GM04504 (cell line): ENCODE measurements at places on chromosomes 12 and 14.

- no peak for DNase-seq
These were observed 13.6 kb downstream of the DAAM1 start for GRCh38 chr14:59202031-59202430.

- no peak for DNase-seq
These were observed 10.5 kb upstream of the ZDHHC22 start for GRCh38 chr14:77151918-77152588.

GRCh38 chr14:58239244-58240195 is 5.1 kb upstream of the PSMA3 start:
- DNase-seq, result no peak

GRCh38 chr12:130280231-130280630 is 57.5 kb upstream of the PIWIL1 start:
- no peak for DNase-seq

DNA sequence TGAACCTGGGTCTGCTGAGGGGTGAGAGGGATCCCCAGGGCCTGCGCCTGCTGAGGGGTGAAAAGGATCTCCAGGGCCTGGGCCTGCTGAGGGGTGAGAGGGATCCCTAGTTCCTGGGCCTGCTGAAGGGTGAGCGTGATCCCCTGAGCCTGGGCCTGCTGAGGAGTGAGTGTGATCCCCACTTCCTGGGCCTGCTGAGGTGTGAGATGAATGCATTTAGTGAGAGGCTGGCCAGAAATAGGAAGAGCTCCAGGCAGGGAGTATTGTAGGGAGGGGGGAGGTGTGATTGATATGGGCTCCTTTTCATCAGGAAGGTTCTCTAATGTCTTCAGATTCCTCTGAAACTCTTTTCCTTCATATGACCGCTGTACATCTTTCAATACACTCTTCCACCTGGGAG is 43.0 kb downstream of the FAM186A start:
- DNase-seq, result no peak

DNA sequence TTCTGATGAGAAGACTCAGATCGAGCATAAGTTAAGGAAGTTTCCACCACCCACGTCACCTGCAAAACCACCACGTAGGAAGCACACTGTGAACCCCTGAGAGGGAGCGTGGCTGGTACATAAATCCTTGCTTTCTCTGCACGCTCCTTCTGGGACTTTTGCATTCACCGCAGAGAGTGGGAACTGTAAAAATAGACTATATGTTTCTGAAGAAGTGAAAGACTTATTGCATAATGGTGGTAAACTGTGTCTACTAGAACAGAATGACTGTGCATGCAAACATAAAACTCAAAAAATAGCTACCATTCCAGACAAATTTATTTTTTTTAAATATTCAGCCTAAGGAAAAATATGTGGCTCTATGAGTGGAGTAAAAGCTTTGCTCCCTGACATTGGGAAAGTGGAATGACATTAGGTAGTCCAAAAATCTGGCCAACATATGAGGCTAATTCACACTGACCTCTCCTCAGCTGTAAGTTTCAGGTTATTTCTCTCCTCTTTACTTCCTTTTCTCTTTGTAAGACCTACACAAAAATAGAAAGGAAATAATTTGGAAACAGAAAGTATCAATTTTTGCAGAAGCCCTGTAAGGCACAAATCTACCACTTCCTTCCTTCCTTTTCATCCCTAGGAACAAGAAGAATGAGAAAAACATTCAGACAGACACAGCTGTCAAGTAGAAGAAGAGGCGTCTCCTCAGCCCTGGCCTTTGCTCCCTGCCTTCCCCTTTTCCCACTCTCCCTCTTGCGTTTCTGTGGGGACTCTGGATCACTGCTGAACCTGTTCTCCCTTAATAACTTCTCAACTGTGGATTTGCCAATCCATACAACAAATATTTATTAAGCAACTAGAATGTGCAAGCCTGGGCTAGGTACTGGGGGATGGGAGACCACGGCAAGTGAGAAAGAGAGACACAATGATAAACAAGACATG is 264.3 kb upstream of the FOXN3 start:
- DNase-seq, result no peak

DNA sequence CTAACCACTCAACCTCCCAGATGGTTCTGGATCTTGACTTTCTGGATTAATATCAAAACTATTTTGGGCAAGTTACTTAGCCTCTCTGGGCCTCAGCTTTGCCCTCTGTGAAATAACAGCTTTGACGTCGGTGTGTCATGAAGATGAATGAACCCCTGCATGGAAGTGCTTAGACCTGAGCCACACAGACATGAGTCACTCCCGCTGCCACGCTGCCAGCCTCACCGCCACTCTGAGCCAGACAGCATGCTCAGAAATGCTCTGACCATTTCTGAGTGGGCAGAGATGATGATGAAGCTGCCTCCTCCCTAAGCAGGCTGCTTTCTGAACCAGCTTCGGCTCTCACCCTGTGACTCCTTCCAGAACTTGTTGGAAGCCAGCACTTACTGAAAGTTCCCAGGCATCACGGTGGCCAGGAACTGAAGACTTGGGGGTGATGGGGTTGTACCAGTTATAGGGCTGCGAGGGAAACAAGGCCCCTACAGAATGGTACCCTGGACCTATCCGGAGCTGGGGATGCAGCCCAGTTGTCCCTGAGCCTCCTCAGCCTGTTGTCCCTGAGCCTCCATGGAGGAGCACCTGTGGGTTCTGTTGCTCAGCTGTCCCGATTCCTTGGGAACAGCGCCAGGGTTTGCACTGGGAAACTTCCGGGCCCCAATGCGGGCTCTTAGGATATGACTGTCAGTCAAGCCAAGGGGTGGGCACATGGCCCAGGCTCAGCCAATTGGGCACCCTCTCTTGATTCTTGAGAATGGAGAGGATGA is 2.0 kb upstream of the CCDC197 start:
- peak; percentile 58 for DNase-seq

DNA sequence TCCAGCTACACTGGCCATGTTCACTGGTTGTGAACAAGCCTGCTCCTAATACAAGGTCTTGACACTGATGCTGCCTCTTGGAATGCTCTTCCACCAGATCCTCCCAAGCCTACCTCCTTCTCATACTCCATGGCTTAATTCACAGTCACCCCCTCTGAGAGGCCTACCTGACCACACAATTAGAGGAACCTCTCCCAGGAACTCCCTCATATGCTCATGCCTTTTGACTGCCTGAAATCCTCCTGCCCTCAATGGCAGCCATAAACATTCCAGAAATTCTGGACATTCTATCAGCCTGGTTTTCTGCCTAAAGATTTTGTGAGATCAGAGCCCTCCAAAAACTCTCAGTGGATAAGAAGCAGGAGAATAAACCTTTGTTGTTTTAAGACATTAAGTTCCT is 340.2 kb downstream of the C12orf75 start:
- DNase-seq, result peak; percentile 15

DNA sequence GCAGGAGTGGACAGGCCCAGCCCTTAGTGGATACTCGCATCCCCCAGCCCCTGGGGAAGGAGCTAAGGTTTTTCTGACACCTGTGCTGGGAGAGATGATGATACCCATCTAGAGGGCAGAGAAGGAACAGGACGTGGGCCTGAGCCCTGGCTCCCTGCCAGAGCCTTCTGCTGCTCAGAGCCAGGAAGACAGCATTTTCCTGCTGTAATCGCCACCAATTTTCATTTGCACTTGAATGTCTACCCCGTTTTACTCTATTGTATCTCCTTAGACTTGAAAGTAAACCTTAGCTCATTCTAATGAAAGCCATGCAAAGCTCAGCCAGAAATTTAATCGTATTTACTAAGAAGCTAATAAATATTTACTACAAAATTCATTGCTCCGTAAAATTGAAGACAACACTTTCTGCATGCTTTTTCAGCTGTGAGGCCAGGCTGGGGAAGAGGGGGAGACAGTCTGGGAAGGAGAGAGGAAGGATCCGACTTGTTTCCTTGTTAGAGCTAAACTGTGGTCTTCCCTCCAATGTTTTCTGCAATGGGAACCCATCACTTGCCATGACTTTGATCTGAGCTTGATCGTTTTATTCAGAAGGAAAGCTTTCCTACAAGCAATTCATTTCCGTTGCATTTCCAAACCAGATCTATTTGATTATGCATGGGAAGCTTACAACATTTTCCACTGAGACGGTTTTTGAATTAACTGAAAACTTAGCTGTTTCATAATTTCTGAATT is 17.6 kb upstream of the TRAF3 start:
- no peak for DNase-seq

- no peak for DNase-seq
These were observed 973.3 kb downstream of the BCL11B start for GRCh38 chr14:98298481-98299244.

- DNase-seq, result no peak
These were observed 162.1 kb upstream of the IFNG-AS1 start for GRCh38 chr12:67826946-67827720.

GRCh38 chr12:3236345-3237187 is 159.4 kb downstream of the TSPAN9 start:
- DNase-seq, result no peak

- no peak for DNase-seq
These were observed 165.2 kb downstream of the BRMS1L start for GRCh38 chr14:35991356-35991755.

DNA sequence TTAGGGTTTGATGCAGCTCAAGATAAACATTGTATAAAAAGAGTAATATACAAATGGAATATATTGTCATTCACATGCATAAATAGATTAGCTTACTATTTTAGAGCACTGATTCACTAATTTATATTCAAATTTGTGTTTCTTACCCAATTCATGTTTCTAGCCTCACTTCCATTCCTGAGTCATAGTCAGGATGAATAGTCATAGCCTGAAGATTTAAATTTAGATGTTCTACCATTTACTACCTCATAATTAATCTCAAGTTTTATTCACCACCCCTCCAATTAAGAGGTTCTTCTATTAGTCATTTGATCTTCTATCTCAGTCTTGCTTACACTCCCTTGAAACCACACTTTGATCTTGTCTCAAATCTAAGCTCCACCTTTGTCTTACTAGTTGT is 38.7 kb downstream of the ANO4 start:
- no peak for DNase-seq

DNA sequence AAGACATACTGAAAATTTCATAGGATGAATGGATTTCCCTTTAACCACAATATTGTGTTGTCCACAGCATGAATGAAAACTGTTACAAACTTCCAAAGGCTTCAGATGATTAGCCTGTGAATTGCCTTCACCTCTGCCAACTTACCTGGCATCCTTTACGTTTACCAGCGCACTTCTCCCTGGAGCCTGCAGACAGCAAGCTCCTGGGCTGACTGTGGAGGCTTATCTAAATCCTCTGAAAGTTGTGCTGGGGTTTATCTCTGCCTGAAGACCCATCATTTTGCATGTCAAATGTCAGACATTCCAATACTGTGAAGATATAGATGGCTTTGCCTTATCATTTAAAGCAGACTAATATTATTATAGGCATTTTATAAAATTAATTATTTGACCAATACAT is 403.0 kb downstream of the SYT1 start:
- DNase-seq, result no peak
